CD8-positive, alpha-beta T cell (primary cell): ENCODE measurements at places on chromosomes 3 and 15.

- DNase-seq: no peak
Observed at GRCh38 chr3:31762097-31762764, 218.8 kb downstream of the OSBPL10 start.

- no peak for DNase-seq
Observed at GRCh38 chr3:172538368-172539151, 15.3 kb upstream of the TNFSF10 start.

DNA sequence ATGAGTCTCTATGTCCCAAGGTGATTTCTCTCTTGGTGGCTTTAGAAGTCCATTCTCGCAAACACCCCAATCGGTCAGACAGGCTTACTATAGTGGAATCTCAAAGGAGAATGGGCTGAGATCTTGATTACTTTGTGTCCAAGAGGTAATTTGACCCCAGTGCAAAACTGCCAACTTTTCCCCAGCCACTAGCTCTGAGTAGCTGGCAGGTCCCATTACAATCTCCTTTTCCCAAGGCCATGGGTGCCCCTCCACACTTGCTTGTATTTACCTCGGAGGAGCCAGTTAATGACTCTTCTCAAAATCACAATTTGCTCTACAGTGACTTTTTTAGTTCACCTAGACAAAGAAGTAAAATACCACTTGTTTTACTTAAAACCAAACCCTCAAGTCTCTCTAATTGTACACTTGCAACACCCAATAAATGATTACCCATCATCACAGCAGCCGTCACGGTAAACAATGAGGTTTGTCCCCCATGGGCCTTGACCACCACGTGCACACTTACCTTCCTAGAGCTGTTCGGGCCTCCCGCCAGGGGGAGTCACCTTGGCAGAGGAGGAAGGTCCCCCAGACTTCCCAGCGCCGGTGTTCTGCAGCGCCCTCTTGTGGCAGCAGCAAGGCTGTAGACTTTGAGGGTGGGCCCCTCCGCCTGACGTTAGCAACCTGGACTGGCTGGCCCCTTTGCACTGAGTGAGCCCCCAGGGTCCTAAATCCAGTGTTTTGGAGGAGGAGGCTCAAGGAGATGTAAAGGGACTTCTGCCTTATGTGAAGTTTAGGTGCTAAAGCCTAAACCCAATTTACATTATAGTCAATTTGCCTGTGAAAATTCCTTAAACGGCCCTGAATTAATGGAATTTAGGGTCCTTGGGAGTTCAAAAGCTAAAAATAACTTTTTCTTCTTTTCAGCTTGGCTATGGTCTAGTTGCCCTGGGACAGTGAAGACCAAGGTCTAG, 18.7 kb upstream of the HDAC11 start:
- peak; percentile 84 for DNase-seq

- DNase-seq: no peak
Observed at GRCh38 chr15:89792106-89792805, 16.1 kb downstream of the MESP2 start.

- no peak for DNase-seq
Observed at GRCh38 chr3:193946945-193947344, 189.0 kb upstream of the HES1 start.

DNA sequence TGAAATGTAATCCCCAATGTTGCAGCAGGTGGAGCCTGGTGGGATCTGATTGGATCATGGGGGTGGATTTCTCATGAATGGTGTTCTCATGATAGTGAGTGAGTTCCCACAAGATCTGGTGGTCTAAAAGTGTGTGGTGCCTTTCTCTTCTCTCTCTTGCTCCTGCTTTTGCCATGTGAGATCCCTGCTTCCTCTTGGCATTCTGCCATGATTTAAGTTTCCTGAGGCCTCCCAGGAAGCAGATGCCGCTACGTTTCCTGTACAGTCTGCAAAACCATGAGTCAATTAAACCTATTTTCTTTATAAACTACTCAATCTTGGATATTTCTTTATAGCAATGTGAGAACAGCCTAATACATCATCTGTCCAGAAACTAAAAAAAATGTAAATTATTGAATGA, 298.3 kb downstream of the MEX3B start:
- DNase-seq: no peak

GRCh38 chr15:88790486-88790885, 12.8 kb upstream of the ACAN start:
- no peak for DNase-seq

GRCh38 chr15:48777645-48778330, 33.1 kb downstream of the CEP152 start:
- no peak for DNase-seq

DNA sequence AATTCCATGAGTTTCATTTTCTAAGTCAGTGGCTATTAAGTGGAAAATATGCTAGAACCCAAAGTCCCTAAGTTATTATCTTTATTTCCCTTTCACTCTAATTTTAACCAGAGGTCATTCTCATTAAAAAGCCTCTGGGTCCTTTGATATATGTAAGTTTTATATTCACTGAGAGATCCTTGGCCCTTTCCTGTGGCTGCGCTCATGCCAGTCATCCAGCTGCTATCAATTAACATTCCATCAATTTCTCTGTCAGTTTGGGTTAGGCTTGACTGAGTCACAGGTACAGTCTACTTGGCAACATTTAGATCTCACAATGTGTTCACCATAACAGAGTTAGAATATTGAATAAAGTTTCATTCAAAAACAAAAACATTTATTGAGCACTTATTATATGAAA, 58.0 kb upstream of the FBN1 start:
- no peak for DNase-seq

- peak; percentile 70 for DNase-seq
Observed at GRCh38 chr3:30657914-30658313, 51.5 kb downstream of the TGFBR2 start.

DNA sequence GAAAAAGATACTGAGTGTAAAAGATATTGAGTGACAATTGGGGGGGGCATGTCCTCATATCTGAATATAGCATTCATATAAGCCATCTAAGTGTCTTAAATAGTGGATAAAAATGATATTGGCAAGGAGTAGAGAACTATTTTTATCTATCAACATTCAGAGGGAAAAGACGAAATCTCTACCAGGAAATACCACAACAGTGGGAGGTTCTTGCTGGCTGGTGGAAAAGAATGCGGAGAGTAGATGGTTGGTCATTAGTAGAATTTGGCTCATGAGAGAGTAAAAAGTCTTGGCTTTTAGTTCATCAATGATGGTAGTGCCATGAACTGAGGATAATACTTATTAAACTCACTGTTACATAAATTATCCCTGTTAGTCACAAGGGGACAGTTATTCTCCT, 4.8 kb upstream of the TCF12 start:
- DNase-seq: no peak

- no peak for DNase-seq
Observed at GRCh38 chr3:101529816-101530685, 17.0 kb upstream of the SENP7 start.

DNA sequence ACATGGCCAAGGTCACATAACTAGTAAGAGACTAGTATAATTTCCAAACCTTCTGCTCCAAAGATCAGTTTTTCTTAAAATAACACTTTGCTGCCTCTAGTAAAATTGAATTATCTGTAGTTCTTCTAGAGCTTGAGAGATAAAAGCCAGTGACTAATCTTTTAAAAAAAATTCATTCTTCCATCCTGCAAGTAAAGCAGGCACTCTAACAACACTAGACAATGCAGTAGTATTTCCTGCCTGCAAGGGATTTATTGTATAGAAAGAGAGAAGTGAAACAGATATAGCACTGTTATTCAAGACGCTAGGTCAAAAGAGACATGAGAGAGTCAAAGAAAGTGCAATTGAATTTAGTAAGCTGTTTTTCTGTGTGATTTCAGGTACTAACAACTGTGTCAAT, 159.5 kb upstream of the TBC1D5 start:
- no peak for DNase-seq

DNA sequence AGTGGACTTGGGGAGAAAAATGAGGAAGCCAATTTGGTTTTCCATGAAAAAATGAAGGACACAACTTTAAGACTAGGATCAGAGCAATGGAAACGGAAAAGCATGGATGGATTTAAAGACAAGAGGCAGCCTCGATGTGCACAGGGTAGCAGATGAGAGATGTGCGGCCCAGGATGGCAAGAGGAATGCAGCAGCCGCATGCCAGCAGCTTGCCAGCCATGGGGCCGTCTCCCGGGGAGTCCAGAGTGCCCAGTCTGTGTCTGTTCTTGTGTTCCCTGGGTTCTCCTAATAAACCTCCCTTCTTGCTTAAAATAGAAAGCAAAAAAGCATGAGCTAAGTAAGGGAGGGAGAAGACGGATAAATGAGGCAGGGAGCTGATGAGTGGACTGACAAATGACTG, 68.0 kb upstream of the IQSEC1 start:
- no peak for DNase-seq

DNA sequence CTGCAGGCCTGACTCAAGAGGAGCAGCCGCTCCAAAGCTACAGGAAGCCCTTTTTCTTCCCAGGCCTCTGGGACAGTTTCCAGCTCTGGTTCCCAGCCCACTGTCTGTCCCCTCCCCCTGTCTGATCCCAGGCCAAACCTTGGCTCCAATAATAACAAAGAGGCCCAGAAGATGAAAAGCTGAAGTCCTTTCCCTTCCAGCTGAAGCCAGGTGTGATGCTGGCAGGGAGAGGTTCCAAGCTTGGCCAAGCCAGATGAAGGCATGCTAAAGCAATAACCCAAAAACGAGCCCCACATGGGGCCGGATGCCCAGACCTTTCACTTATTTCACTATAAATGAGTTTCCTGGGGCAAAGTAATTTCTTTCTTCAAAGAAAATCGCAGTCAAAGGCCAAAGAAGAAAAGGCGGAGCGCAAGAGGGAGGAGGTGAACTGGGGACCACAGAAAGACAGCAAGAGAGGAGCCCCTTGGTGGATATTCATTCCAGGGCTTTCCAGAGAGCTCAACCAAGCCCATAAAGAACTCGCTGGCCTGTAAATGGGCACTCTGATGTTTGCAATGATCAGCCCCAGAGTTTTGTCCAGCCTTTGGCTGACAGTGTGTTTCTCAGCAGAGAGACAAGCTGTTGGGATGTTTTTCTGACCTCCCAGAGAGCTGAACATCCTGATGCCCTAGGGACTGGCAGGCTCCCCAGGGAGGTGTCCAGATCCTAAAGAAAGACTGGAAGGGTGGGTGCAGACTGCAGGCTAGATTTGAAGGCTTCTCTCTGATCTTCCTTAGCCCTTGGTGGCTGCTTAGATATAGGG, 157.6 kb downstream of the UACA start:
- DNase-seq: no peak

DNA sequence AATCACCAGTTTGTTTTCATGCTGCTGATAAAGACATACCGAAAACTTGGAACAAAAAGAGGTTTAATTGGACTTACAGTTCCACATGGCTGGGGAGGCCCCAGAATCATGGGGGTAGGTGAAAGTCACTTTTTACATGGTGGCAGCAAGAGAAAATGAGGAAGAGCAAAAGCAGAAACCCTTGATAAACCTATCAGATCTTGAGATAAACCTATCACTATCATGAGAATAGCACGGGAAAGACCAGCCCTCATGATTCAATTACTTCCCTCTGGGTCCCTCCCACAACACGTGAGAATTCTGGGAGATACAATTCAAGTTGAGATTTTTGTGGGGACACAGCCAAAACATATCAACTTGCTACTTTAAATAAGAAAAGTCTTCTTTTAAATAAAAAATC, 28.9 kb downstream of the CD200R1L start:
- no peak for DNase-seq

GRCh38 chr3:56484122-56484521, 15.9 kb upstream of the ERC2 start:
- no peak for DNase-seq

GRCh38 chr3:44065311-44066094, 176.2 kb upstream of the TOPAZ1 start:
- DNase-seq: no peak

GRCh38 chr3:143419611-143420010, 300.0 kb downstream of the CHST2 start:
- DNase-seq: no peak

GRCh38 chr3:177085794-177086193, 111.5 kb downstream of the TBL1XR1 start:
- DNase-seq: no peak

DNA sequence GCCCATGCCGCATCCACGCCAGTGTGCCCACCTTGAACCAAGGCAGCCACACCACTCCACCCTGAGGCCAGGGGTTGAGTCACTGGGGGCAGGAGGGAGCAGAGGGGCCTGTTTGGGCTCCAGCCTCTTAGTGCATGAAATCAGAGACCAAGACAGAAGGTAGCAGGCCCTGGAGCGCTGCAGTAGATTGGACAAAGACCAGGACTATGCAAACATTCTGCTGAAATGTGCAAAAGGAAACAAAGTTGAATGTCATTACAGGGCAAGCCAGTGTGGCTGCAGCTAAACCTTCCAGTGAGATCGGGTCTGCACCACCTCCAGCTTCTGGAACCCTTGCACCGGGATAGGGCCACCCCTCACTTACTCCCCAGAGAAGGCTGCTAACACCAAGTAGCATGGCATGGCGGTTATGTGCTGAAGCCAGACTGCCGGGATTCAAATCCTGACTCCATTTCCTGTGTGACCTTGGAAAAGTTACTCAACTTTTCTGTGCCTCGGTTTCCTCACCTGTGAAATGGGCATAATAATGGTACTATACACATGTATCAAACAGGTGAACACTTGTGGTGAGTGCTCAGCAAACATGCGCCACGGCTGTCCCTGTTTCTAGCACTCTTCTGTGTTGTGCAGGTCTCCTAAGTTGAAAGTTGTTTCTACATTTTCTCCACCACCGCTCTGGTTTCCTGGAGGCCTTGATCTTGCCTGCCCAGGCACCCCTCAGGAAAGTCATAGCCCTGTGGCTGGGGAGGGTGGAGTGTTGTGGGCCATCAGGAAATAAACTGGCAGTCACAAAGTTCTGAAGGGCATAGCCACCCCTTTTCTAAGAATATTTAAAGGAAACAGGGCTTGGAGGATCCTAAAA, 25.0 kb upstream of the GP9 start:
- no peak for DNase-seq

DNA sequence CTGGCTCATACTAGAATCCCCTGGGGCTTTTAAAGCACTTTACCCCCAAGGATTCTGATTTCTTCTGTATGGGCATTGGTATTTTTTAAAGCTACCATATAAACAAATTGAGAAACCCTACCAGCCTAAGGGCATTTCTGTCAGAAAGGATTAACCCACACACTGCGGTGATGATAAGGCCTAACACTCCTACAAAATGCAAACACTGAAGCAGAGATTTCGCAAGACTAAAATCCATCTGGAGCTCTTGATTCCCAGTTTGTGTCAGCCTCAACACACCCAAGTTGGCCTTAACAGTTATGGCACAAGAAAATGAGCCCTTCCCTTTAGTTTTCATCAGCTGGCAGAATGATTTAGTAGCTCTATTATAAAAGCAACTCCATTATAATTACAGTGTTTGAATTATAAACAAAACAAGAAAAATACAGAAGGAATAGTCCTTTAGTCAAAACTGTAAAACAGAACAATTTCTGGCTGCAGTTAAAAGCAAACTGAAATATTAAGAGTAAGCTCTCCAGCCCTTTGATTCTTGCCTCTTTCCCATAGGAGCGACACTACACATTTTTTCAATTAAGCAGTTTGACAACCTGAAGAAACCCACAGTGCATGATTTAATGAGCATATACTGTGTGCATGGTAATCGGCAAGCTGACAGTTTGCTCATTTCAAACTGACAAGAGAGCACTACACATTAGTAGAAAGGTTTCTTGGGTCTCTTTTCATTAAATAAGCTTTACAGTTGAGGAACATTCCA, 441.2 kb downstream of the FHIT start:
- no peak for DNase-seq

GRCh38 chr3:26259176-26259575, 363.4 kb upstream of the LRRC3B start:
- no peak for DNase-seq

GRCh38 chr3:12143949-12144504, 14.7 kb downstream of the TIMP4 start:
- DNase-seq: no peak
